ENCODE measurements at places on chromosomes 7 and 10.

GRCh38 chr10:48649349-48649944, 35.2 kb upstream of the WDFY4 start:
- DNase-seq, result no peak

DNA sequence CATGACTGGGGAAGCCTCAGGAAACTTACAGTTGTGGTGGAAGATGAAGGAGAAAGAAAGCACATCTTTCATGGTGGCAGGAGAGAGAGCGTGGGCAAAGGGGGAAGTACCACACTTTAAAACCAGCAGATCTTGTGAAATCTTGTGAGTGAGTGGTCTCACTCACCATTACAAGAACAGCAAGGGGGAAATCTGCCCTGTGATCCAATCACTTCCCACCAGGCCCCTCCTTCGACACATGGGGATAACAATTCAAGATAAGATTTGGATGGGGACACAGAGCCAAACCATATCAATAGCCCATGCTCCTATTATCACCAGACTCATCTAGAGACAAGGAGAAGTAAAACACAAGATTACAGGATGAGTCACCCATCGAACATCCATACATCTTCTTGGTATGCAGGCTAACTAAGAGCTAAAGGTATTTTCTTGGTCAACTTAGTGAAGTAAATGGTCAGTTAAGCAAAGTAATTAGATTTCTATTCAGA, 55.3 kb upstream of the YAE1 start:
- DNase-seq, result peak; percentile 15

GRCh38 chr10:71029411-71029892, 141.1 kb upstream of the PCBD1 start:
- DNase-seq, result peak; percentile 11

- no peak for DNase-seq
These were observed 57.9 kb upstream of the TMEM72 start for GRCh38 chr10:44853148-44853734.

GRCh38 chr10:43372765-43373361, 1.4 kb downstream of the FXYD4 start:
- DNase-seq, result no peak

DNA sequence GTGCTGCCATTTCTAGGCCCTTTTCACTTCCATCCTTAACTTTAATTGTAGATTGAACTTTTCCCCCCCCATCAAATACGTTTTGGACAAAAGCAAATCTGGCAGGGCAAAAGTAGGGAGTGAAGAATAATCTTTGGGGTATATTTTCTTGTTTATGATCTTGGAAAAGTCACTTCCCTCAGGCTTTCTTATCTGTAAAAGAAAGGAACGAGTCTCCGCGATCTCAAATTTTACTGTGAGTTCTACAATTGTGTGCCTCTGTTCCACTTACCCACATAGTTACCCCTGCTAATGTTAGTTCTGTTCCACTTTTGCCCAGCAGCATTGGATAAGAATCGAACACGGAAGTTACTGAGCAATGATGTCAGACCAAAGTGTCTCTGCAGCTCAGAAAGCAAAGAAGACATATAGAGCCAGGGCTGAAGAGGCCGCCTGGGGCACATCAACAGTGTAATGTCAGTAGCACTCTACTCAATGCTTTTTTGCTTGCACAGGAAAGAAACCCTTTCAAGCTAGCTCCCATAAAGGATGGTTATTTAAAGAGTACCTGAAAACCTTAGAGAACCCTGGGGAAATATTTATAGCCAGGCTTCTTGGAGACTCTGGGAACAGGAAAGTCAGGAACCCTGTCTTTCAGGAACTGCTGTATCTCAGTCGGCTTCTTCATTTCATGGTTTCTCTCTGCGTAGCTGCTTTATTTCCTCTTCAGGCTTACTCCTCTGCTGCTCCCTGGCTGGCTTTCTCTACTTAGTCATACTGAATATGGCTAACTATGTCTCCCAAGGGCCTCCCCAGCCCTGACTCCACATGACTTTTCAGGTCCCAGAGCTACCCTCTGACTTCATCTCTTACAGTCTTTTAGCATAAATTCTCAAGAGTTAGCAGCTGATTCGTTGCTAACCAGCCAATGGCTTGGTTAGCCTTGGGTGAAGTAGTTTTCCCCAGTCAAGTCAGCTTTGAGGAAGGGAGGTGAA, 123.7 kb upstream of the FAM3C start:
- DNase-seq, result no peak

DNA sequence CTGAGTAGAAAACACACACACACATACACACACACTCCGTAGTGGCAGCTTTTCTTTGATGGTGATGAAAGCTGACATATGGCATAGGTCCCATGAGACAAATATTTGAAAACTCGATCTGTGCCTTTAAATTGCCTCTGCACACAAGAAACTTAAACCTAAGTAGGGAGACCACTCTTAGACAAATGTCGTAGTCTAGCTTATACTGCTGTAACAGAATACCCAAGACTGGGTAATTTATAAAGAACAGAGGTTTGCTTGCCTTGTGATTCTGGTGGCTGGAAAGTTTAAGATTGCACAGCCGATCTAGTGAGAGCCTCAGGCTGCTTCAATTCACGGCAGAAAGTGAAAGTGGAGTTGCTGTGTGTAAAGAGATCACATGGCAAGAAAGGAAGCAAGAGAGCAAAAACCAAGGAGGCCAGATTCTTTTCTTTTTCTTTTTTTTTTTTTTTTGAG, 489.4 kb upstream of the SORCS1 start:
- DNase-seq, result peak; percentile 62

DNA sequence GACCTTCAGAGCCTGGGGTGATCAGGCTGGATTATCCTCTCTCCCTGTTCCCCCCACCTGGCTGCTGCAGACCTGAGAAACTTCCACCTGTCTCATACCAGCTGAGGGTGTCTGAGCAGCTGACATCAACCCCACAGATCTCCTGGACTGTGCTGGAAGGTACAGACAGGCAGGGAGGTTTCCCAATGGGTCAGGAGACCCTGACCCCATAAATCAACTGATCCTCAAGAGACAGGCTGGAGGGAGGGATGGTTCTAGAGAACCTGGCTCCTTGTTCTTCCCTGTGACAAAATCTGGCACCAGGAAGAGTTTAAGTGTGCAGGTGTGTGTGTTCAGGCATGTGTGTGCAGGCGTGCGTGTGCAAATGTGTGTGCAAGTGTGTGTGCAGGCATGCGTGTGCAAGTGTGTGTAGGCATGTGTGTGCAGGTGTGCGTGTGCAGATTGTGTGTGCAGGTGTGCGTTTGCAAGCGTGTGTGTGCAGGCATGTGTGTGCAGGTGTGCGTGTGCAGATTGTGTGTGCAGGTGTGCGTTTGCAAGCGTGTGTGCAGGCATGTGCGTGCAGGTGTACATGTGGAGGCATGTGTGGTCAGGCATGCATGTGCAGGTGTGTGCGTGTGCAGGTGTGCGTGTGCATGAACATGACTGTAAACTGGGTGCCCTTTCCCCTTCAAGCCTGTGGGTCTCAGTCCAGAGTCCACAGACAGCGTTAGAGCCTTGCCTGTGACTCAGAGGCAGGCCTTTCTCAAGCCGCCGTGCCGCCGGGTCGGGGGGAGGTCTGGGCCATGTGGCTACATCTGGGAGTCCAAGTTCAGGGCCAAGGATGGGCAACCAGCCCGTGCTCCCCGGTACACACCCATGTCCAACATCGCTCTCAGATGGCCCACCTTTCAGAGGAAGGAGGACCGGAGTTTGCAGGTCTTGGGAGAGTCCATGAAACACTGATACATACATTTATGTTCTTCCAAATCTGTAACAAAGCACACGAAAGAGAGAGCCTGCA, 50.1 kb upstream of the ELN start:
- no peak for DNase-seq

- peak; percentile 92 for DNase-seq
These were observed 2.1 kb downstream of the ENTPD7 start for GRCh38 chr10:99661377-99661763.

- no peak for DNase-seq
These were observed 71.5 kb downstream of the COL13A1 start for GRCh38 chr10:69873135-69873639.

DNA sequence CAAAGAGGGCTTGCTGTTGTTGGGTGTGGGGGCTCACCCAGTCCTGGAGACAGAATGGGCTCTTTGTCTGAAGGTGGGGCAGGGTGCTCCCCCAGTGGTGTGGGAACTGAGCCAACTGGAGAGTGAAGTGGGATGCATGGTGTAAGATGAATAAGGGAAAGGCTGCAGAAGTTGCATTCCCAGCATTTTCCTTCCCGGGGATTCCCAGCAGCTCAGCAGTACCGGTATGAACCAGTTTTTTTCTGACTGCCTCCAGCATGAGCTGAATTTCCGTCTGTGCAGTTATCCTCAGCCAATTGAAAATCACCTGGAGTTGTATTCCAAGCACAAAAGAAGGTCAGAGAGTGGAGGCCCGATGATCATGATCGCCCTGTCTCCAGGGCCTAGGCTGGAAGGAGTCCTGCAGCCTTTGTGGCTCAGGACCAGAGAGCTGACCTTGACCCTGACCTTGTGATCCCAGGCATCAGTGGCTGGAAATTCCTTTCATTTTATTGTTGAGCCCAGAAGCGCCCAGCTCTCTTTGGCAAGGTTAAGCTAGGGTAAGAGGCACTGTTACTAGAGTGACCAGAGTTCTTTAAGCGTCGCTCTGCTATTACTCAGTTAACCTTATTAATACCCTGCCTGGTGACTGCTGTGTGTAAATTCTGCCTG, 33.4 kb downstream of the OGDH start:
- peak; percentile 96 for DNase-seq

DNA sequence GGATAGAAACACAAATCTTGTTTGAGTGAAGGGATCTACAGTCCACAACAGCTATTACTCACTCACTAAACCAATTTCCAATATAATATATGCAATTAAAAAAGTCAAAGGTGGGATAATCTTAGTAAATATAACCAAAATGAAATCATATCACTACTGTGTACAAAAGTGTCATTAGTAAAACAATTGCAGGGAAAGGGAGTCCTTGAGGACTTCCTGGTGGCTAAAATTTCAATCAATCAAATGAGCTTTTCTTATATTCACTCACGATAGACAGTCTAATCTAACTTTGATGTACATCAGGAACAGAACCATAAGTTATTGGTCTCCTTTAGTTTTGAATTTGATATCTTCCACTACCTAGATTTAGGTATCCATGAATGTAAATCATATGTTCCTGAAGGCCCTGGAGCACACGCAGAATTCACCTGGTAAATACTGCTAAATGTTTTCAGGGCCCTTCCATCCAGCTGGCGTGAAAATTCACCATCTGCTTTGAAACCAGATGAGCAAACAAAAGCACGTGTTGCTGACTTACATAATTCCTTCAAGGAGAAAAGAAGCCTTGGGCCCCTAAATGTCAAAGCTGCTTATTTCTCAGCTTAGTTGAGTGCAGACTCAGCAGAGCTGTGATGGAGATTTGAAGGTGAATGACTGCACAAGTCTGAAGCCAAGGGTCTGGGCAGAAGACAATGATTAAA, 159.3 kb upstream of the TMEM196 start:
- DNase-seq, result no peak

- DNase-seq, result no peak
These were observed 29.6 kb upstream of the CUX1 start for GRCh38 chr7:101787864-101788263.

GRCh38 chr7:140876519-140877248, 48.0 kb downstream of the BRAF start:
- peak; percentile 77 for DNase-seq

DNA sequence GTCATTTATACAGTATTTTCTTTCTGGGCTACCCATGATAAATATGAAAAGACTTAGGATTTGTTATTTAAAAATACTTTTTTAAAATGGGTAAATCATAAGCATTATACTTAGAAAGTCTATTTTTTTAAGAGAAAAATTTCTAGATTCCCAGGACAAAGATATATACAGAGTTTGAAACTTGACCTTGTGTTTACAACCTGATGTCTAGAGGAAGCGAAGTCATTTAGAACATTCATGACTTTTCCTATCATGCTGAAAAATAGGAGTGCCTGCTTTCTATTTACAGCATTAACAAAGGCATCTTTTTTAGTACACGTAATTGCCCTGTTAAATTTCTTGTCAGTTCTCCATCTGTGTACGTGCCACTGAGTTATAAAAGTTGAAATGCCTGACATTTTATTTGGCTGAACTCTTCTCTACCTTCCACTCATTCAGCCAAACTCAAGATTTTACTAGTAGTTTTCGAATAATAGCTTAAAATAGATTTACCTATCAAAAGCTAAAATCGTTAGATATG, 23.0 kb downstream of the GNAT3 start:
- DNase-seq, result no peak

GRCh38 chr10:16477757-16478156, 40.9 kb downstream of the PTER start:
- no peak for DNase-seq

- DNase-seq, result no peak
These were observed 208.4 kb downstream of the KIF20B start for GRCh38 chr10:89909752-89910151.

DNA sequence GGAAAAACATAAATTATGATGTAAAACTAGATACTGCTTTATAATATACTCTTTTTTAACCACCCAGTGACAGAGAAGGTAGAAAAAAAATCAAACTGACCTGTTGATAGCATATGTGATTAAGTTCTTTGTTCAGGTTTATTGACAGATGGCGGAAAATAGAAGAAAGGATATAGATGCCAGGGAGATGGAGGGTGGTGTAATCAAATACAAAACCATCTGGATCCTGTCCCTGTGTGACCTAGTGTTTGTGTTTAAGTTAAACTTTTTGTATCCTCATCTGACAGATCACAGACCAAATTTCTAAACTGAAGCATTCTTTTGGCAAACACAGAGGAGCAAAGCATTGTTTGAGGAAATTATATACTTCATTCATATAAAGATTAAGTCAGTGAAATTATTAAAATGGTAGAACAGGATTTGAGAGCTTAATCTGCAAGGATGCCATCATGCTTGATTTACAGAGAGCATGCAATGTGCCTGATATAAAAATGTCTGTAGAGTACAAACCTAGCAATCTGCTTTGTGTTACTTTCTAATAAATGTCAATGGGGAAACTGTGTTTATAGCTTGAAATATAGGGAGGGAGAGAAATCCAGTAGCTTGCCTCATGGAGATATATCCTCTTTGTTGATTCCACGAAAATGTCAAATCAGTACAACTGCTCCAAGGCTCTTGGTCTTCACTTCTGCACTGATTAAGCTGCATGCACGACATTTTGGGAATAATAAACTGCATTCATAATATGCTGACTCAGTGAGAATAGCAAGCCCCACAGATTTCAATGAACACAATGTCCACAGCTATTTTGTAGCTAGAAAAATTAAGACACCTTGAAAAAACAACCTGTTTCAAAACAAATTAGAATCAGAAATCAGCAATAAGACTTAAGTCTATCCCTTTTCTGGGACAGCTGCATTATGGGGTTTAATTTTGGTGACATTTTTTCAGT, 39.0 kb downstream of the SEM1 start:
- DNase-seq, result no peak

- DNase-seq, result no peak
These were observed 152.7 kb downstream of the CUX1 start for GRCh38 chr7:101969997-101970585.

All from HT1080 (cell line).